Mammary epithelial cell (primary cell): ENCODE measurements at places on chromosomes 13 and 19. TPM values are rescaled to one million over a fixed set of nuclear protein-coding genes. Genes with fewer than 3 reads are reported as not detected.

Gene ZNF470
- 0.85 TPM for polyA plus RNA-seq

Gene VSTM2B
- not detected for polyA plus RNA-seq

Gene LHB
- polyA plus RNA-seq = not detected

Gene SLC25A41
- polyA plus RNA-seq = 0.06 TPM

Gene LINGO3
- not detected for polyA plus RNA-seq

Gene CARS2
- polyA plus RNA-seq = 124 TPM

Gene RFPL4A
- not detected for polyA plus RNA-seq

Gene CEACAM4
- polyA plus RNA-seq = not detected

Gene S1PR5
- 4.0 TPM for polyA plus RNA-seq

Gene TRMT1
- polyA plus RNA-seq = 39.3 TPM

Gene CCL25
- polyA plus RNA-seq = not detected

Gene NLRP11
- not detected for polyA plus RNA-seq

Gene SH2D3A
- 31.9 TPM for polyA plus RNA-seq

Gene SIGLECL1
- polyA plus RNA-seq = not detected

Gene IZUMO1
- 0.12 TPM for polyA plus RNA-seq

Gene CAPS
- 8.8 TPM for polyA plus RNA-seq

Gene LGI4
- 0.16 TPM for polyA plus RNA-seq

Gene IGFL3
- polyA plus RNA-seq = 179 TPM

Gene SLC44A2
- 65.0 TPM for polyA plus RNA-seq

Gene RASIP1
- 5.0 TPM for polyA plus RNA-seq

Gene CCDC70
- not detected for polyA plus RNA-seq

Gene ATP4A
- not detected for polyA plus RNA-seq

Gene IFNL1
- not detected for polyA plus RNA-seq

Gene SLITRK5
- polyA plus RNA-seq = not detected

Gene FXYD5
- polyA plus RNA-seq = 390 TPM

Gene PLVAP
- polyA plus RNA-seq = not detected

Gene LIM2
- polyA plus RNA-seq = not detected

Gene DENND1C
- 0.26 TPM for polyA plus RNA-seq

Gene ZNF177
- 0.54 TPM for polyA plus RNA-seq

Gene FGF9
- not detected for polyA plus RNA-seq

Gene FBN3
- polyA plus RNA-seq = not detected

Gene LHFPL6
- 26.2 TPM for polyA plus RNA-seq

Gene ZNF723
- not detected for polyA plus RNA-seq

Gene ZNF700
- 3.1 TPM for polyA plus RNA-seq

Gene SCN1B
- polyA plus RNA-seq = 0.29 TPM

Gene U2AF1L4
- polyA plus RNA-seq = 9.9 TPM

Gene THOP1
- 94.8 TPM for polyA plus RNA-seq

Gene ZNF540
- 0.34 TPM for polyA plus RNA-seq

Gene ZNF134
- polyA plus RNA-seq = 9.3 TPM

Gene ZNF420
- polyA plus RNA-seq = 2.0 TPM

Gene ATXN8OS
- not detected for polyA plus RNA-seq

Gene CFAP97D2
- not detected for polyA plus RNA-seq
